ENCODE measurements at places on chromosomes 2 and 18. TPM values are rescaled to one million over a fixed set of nuclear protein-coding genes. Genes with fewer than 3 reads are reported as not detected.

RPRM gene
- 2.6 TPM for total RNA-seq

- ATAC-seq: peak; percentile 19
Observed at GRCh38 chr2:68715353-68716041, 19.1 kb upstream of the ARHGAP25 start.

DNA sequence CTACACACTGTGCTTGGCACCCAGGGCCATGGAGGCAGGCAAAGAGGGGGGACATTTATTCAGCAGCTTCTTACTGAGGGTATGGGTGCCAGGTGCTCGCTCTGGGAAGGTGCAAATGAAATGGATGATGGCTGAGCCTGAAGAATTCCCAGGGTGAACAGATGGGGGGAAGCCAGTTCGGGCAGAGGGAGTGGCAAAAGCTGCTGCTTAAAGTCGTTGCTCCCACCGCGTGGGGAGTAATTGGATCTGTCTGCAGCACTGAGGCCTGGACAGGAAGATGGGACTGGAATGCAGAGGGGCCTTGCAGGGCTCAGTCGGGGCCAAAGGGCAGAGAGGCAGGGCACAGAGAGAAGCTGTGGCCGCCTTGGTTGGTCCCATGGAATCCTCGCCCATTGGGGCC is 51.2 kb downstream of the NEDD4L start:
- ATAC-seq: no peak

- no peak for ATAC-seq
Observed at GRCh38 chr2:85106489-85107180, 26.6 kb upstream of the TCF7L1 start.

FZD7 gene
- total RNA-seq: 38.0 TPM

- peak; percentile 83 for ATAC-seq
Observed at GRCh38 chr2:40511661-40512213, 59.8 kb upstream of the SLC8A1 start.

- ATAC-seq: no peak
Observed at GRCh38 chr2:62309465-62310091, 113.7 kb downstream of the B3GNT2 start.

- no peak for ATAC-seq
Observed at GRCh38 chr2:224930124-224930523, 112.1 kb downstream of the DOCK10 start.

- no peak for ATAC-seq
Observed at GRCh38 chr2:24915175-24915574, 4.9 kb downstream of the ADCY3 start.

GRCh38 chr18:49997558-49997957 is 184.2 kb upstream of the ACAA2 start:
- ATAC-seq: no peak

Measured in gastroesophageal sphincter (tissue), 4 donors.